ENCODE measurements at places on chromosomes 4 and X.

DNA sequence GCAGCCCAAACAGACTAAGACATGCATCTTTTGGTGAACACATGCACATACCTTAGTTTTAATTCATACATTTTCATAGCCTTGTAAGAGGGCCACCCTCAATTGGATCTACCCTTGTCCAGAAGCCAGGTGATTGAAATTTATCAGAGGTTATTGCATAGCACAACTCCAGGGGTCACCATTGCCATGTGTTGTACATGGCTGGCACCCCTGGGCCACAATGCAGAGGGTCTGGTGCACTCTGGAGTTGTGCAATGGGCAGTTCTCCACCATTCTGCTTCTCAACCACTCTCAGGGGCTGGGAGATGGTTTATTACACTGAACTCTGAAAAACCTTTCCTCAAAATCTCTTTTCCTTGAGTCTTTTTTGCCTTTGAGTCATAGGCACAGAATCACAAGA, 184.4 kb upstream of the CXorf66 start:
- DNase-seq, result no peak

GRCh38 chr4:177108708-177109107, 201.0 kb upstream of the NEIL3 start:
- DNase-seq, result no peak

DNA sequence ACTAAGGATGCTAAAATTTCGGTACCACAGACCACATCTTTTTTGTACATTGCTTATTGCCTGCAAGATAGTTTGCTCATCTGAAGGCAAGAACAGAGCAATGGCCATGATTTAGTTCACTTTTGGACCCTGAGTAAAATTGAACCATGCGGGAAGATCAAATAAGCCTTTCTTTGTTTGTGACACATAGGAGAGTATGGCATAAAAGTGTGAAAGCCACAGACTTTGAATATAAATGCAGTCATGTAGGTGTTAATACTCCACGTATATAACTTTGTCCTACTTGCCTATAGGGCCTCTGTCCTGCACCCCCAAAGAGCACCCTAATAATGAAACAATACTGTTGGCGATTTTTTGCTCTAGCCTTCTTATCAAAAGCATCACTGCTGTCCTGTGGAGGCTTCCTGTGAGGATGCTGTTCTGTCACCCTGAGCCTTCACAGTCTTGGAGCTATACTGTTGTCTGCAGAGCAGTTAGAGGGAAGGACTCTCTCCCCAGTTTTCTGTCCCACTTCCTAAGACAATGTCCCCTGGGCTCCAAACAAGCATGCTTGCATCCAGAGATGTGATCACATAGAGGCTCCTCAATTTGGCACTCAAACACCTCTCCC, 10.2 kb upstream of the CXCL13 start:
- no peak for DNase-seq

- no peak for DNase-seq
Measured at GRCh38 chr4:16329125-16329796, 103.0 kb upstream of the TAPT1 start.

GRCh38 chrX:119573840-119574393, 446 bp upstream of the UBE2A start:
- DNase-seq, result peak; percentile 1

- no peak for DNase-seq
Measured at GRCh38 chr4:102641793-102642192, 119.0 kb downstream of the MANBA start.

- DNase-seq, result no peak
Measured at GRCh38 chrX:154693394-154693793, 40.0 kb upstream of the CTAG2 start.

DNA sequence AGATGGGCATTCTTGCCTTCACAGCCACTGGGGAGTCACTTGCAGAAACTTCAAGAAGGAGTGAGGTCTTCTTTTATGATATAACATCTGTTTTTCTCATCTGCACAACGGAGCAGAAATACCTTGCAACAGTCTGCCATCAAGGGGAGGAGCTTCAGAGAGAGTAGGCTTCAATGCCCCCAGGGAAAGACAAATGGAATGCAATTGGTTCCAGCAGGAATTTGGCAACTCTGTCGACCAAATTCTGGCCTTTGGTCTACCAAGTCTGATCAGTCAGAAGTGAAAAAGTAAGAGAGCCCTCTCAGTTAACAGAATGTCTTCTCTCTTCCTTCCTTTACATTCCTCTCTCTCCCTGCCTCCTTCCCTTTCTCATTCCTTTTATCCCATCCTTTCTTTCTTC, 229.3 kb downstream of the IDS start:
- no peak for DNase-seq

DNA sequence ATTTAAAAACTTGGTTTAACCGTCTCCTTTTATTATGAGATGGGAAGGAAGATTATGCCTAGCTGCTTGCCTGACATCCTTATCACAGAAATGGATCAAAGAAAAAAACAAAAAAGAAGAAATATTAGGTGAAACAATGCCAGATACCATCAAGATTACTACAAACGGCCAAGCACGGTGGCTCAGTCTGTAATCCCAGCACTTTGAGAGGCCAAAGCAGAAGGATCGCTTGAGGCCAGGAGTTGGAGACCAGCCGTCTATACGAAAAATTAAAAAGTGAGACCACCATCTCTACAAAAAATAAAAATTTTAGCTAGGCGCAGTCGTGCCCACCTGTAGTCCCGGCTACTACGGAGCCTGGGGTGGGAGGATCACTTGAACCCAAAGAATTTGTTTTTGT, 2.3 kb downstream of the FRYL start:
- DNase-seq, result no peak

GRCh38 chr4:149266301-149266700, 549.3 kb downstream of the IQCM start:
- DNase-seq, result no peak

GRCh38 chr4:19675172-19675811, 576.4 kb upstream of the SLIT2 start:
- no peak for DNase-seq

DNA sequence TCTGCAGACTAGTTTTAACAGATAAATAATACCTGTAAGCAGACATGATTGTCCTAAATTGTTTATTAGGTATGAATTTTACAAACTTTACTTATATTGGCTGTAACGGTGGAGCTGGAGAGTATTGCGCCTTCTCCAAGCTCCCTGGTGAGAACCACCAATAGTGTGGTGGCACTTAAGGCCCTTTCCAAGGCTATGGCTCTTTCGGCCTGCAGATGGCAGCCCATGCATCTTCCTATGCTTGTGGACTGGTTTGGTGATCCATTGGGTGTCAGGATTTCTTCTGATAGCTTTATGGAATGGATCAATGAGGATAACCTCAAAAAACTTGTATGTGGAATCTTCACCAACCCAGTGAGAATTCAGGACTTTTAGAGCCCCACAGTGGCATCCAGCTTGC, 7.8 kb downstream of the LARP1B start:
- no peak for DNase-seq

DNA sequence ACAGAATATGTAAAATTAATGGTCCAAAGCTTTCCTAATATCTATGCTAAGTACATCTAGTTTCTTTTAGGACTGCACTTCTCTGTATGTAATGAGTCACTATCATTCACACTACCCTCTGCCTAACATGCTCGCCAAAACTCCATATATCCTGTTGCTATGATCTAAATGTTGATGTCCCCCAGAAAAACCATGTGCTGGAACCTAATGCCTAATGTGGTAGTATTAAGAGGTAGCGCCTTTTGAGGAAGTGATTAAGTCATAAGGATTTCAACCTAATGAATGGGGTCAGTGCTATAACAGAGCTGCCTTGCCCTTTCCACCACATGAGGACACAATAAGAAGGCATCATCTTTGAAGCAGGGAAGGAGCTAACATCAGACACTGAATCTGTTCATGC, 34.9 kb upstream of the NFKB1 start:
- no peak for DNase-seq

- peak; percentile 31 for DNase-seq
Measured at GRCh38 chr4:2798399-2799223, 5.7 kb downstream of the SH3BP2 start.

GRCh38 chr4:92307866-92308265, 4.1 kb downstream of the GRID2 start:
- no peak for DNase-seq

DNA sequence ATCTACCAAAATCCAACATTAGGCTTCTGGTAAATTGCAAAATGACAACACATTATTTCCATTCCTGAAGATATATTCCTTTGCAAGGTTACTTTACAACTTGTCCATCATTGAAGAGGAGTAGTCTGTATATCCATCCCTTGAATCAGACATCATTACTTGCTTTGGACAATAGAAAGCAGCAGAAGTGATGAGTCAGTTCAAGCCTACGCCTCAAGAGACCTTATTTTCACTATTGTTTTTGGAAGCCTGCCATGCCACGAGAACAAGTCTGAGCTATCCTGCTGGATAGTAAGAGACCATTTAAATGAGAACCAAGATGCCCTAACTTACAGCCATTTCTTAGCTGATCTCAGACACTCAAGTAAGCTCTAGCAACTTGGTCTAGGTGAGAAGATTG, 246.0 kb upstream of the HHIP start:
- DNase-seq, result no peak

GRCh38 chr4:96675416-96675815, 835.5 kb downstream of the PDHA2 start:
- no peak for DNase-seq

- DNase-seq, result peak; percentile 36
Measured at GRCh38 chrX:130916636-130917422, 13.8 kb upstream of the ENOX2 start.

DNA sequence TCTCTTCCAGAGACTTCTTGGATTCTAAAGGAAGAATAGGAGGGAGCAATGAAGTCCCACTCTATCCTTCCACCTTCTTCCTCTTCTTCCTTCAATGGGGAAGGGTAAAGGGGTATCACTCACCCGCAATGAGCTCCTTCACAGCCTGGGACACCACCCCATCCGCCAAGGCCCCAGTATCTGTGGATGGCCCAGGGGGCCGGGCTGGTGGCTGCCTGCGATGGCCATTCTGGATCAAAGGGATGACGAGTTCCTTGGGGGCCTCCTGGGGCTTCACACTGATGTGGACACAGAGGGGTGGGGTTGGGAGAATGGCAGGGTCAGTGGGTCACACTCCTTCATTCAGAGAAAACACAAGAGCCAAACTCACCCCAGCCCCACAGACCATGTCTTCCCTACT, 1.0 kb downstream of the GPKOW start:
- DNase-seq, result no peak

GRCh38 chrX:127762663-127763062, 289.5 kb downstream of the ACTRT1 start:
- DNase-seq, result no peak

GRCh38 chrX:78456909-78457308, 129.5 kb upstream of the CYSLTR1 start:
- no peak for DNase-seq

GRCh38 chr4:38160487-38161207, 200.4 kb downstream of the PTTG2 start:
- DNase-seq, result peak; percentile 51
